ENCODE measurements at places on chromosomes 16 and 17.

DNA sequence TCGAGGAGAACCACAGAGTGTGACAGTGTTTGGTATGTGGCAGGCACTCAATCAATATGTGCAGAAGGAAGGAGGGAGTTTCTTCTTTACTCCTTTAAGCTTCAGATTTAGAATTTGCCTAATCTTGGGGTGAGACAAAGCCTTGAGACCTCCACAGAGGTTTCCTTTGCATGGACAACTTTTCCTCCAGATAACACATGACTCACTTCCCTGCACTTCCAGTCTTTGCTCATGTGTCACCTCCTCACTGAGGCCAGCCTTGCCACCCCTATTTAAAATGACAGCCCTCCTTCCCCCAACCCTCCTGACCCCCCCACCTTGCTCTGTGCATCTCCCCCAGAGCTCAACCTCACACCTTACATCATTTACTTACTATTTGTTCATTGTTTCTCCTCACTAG, 17.4 kb upstream of the NOS2 start:
- DNase-seq = no peak

DNA sequence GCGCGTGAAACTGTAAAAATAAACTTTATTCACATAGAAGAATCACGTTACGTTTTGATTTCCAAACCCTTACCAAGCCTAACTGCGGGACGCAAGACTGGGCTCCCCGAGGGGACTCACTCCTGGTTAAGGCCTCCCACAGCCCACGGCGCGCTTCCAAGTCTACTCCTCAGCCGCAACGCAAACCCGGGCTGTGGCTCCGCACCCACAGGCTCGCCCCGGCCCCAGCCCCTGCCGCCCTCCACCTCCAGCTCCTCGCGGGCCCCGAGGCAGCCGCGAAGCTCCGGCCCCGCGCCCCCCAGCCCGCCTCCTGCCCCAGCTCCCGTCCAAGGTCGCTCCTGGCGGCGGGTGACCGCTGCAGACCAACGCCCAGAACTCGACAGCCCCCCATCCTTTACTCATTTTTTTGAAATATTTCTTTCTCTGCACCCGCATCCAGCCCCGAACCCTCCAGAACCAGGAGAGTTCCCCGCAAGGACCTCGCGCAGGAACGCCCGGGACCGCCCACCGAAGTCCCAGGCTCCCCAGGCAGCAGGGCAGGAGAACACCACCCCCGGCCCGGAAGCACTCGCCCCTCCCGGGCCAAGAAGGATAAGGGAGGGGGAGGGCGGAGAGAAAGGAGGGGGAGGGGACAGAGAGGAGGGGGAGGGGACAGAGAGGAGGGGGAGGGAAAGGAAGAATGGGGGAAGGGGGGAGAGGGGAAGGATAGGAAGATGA, 912 bp downstream of the USP22 start:
- peak; percentile 26 for DNase-seq

DNA sequence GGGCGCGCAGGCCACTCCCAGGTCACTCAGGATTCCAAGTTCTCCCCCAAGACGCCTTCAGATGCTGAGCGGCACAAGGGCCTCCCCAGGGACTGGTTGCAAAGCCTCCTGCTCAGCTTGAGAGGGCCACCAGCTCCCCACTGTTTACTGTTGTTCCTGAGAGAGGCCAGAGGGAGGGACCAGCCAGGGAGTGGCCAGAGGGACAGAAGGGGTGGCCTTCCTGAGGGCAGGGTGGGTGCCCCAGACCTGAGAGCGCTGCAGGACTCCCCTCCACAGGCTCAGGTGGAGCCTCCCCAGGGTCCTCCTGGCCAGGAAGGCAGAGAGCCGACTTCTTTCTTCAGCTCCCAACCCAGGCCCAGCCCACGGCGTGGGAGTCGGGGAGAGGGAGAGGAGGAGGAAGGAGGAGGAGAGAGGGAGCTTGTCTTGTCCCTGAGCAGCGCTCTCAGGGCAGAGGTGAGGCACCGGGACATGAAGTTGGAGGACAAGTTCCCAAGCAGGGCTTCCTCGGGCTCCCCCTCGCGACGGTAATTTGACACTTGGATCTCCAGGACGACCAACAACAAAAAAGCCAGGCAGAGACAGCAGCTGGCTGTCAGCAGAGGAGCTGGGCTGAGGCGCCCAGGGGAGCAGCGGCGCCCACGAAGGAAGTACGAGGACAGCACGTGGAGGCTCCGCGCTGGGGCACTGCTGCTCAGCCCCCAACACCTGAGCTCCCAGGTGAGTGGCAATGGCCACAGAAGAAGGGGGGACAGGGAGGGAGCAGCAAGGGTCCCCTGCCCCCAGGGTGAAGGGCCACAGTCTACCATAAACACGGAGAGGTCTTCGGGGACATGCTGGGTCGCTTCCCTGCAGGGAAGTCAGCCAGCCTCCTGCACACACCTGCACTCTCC, 497 bp downstream of the SMIM5 start:
- peak; percentile 57 for DNase-seq

- no peak for DNase-seq
Observed at GRCh38 chr16:17134586-17134985, 336.2 kb downstream of the XYLT1 start.

DNA sequence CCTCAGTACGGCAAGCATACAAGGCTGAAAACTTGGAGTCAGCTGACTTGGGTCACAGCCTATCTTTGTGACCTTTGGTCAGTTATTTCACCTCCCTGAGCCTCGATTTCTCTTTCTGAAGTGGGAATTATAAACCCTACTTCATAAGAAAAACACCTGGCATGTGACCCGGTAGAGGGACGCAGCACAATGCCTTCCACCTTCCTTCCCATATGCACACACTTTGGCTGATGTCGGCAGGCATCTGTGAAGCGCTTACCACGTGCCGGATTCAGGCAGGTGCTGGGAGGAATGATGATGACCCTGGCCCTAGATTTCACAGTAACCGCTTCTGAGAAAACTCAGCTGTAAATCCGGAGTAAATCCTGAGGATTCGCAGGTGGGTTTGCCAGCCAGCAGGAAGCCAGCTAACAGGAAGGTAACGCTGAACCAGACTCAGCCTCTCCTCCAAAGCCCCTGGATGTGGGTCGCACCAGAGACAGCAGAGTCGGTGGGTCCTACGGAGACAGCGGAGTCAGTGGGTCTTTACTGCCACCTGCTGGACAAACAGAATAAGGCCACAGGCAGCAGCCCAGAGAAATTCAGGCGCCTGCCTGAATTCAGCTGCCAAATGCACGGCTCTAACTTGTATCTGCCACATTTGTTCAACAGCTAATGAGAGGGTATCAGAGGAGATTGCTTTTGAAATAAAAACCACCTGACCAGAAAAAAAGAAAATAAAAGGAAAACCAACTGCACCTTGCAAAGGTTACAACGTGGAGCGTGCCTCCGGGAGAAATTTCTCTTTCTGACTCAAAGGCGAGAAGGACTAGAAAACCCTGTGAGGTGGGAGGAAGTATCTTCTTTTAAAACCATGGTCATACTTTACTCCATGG, 16.6 kb downstream of the COPRS start:
- DNase-seq = peak; percentile 53

GRCh38 chr16:4601036-4601863, 13.4 kb downstream of the UBALD1 start:
- DNase-seq = no peak

DNA sequence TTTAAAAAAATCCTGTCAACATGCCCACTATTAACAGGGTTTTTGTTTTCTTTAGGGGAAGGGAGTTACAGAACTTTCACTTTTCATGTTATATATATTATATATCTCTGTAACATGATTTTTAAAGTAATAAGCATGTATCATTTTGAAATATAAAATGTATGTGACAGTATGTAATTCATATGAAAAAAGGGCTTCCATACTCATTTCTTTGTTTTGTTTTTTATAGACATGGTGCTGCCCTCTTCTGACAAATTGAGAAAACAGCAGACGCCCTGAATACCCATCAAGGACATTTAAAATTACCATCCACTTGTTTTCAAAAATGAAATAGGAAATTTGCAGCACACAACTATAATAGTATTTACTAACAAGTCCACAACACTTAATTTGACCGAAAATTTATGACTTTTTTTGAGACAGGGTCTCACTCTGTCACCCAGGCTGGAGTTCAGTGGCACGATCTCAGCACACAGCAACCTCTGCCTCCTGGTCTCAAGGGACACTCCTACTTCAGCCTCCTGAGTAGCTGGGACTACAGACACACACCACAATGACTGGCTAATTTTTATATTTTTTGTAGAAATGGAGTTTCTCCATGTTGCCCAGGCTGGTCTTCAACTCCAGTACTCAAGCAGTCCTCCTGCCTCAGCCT, 30.4 kb downstream of the CFDP1 start:
- DNase-seq = no peak

GRCh38 chr16:28241924-28242323, 30.2 kb upstream of the XPO6 start:
- DNase-seq = no peak

DNA sequence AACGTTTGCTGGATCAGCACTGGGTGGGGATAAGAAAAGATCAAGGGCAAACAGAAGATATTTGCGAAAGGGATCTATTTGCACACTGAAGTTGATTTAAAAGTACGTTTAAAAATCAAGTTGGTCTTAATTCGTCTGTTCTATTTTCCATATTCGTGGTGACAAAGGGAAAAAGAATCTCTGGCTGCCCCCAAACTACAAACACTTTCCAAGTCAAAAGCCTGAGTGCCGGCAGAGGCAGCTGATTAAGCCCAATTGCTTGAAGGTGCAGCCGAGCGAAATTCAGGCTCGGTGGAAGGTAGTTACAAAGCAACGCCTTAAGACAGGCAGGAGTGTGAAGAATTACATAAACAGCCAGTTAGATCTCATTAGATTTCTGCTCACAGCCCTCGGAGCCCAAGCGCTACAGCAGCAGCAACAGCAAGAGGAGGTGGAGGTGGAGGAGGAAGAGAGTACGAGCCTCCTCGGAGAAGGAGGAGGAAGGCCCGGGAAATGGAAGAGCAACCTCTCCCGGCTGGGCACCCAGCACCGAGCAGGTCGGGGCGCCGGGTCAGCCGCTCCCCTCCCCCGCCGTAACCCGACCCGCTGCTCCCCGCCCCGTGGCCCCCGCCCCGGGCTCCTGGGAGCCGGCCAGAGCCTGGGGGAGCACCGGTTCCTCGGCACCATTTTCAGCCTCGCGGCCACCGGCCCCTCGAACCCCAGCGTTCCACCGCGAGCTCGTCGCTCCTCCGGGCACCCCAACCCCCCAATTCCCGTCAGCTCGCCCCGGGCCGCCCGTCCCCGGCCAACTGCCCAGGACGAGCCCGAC, 890 bp downstream of the TOB1 start:
- peak; percentile 72 for DNase-seq

Measured in CD8-positive, alpha-beta T cell (primary cell).